ENCODE measurements at places on chromosomes 7 and 10. TPM values are rescaled to one million over a fixed set of nuclear protein-coding genes. Genes with fewer than 3 reads are reported as not detected.

- no peaks in the 10 kb centered on the region for H3K27me3 ChIP-seq
- H3K4me3 ChIP-seq: no peak overlapping the region
- no peaks in the 10 kb centered on the region for H3K36me3 ChIP-seq
- no peaks in the 10 kb centered on the region for H3K4me1 ChIP-seq
Observed at GRCh38 chr7:94348142-94348541, 46.6 kb upstream of the COL1A2 start.

DNA sequence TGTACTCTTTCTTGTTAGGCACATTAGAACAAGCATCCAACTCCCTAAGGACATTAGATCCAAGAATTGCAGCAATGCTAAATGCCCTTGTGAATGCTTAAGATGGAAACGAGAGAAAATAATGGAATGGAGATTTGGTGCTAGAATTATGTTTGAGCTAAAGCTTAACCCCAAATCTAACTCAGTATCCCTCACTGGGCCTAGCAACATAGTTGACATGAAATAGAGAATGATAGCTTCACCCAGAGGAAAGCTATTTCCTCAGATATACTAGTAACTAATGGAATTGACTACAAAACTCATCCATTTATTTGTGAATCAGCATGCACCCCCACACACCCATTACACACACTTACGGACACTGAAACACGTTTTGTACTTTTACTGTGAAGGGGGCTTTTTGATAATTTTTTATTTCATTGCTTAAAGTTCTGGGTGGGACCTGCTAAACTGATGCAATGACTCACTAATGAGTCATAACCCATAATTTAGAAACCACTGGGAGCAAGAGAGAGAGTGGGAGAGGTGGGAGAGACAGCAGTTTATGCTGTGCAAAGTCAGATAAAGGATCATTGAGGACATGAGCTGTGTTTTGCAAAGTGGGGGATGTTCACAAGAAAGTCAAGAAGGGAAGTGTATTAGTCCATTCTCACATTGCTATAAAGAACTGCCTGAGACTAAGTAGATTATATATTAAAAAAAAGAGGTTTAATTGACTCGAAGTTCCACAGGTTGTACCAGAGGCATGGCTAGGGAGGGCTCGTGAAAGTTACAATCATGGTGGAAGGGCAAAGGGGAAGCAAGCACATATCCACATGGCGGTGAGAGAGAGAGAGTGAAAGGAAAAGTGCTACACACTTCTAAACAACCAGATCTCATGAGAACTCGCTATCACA is 382.7 kb downstream of the SFMBT2 start:
- H3K36me3 ChIP-seq: no peaks in the 10 kb centered on the region
- no peak overlapping the region for H3K4me3 ChIP-seq
- no peak for DNase-seq
- no peaks in the 10 kb centered on the region for H3K27me3 ChIP-seq

PPP1R3C gene
- 88.4 TPM for total RNA-seq

HOXA11 gene
- not detected for total RNA-seq
